ENCODE measurements at places on chromosomes 13 and 19.

DNA sequence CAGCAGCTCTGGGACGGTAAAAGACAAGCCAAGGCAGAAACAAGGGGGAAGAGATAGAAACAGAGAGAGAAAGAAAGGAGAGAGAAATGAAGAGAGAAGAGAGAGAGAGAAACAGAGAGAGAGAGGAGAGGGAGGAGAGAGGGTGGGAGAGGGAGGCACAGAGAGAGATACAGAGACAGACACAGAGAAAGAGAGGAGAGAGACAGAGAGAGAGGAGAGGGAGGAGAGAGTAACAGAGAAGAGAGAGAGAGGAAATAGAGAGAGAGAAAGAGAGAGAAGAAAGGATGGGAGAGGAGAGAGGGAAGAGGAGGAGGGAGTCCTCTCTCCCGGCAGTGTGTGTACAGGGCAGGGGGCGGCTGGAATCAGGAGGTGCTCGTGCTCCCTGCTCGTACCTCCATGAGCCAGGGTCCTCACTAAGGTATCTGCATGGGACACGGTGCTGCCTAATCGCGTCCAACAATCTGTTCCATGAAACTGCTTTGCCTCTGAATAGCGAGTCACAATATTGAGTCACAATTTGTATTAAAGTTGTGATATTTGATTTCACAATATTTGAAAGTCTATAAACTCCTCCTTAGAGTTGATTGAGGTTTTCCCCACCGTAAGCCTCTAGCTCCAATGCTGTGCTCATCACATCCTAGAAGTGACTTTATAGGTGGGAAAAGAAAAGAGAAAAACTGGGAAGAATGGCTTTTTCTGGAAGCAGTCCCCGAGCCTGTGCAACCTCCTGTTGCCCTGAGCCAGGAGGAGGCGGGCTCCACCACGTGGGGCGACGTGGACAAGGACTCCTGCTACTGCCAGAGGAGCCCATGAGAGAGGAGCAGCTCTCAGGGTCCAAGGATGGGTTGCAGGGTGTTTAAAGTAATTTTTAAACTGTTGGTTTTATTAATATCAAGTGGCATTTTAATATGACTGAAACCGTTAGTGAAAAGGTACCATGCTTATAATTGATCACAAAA is 81.7 kb upstream of the ARHGEF7 start:
- no peak for DNase-seq

- peak; percentile 86 for DNase-seq
Observed at GRCh38 chr13:34349091-34349722, 531.3 kb downstream of the RFC3 start.

DNA sequence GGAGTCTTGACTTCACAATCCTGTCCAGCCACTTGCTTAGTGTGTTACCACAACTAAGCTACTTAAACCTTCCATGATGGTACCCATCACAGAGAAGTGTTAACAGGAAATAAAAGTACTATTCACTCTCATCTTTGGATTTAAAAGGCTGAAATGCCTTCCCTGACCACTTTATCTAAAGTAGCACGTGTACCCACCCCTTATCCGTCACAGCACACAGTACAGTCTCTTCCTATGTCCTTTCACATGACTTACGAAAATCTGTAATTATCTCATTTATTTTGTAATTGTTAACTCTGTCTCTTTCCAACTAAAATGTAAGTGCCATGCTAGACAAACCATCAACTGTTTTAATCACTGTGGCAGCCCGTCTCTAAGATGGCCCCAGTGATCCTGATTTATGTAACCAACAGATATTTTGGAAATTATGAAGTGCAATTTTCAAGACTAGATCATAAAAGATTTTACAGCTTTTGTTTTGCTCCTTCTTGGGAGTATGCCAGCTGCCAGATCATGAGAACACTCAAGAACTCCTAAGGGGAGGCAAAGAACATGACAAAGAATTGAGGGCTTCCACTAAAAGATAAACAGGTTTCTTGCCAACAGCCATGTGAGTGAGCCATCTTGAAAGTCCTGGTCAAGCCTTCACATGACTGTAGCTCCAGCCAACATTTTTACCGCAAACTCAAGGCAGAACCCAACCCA is 44.9 kb downstream of the DIAPH3 start:
- no peak for DNase-seq

- peak; percentile 94 for DNase-seq
Observed at GRCh38 chr19:18428787-18429674, 8.9 kb downstream of the ISYNA1 start.

DNA sequence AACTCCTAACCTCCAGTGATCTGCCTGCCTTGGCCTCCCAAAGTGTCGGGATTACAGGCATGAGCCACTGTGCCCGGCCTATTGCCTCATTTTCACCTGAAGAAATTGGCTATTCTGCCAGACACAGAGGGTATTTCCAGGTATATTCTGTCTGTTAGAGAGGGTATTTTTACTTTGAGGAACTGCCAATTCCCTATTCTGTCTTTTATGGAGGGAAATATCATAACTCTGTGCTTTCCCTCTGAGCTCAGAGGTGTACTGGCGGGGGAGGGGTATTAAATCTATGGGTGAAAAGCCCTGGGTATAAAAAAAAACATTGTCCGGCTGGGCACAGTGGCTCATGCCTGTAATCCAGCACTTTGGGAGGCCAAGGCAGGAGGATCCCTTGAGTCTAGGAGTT is 24.8 kb downstream of the TSKS start:
- DNase-seq: no peak

DNA sequence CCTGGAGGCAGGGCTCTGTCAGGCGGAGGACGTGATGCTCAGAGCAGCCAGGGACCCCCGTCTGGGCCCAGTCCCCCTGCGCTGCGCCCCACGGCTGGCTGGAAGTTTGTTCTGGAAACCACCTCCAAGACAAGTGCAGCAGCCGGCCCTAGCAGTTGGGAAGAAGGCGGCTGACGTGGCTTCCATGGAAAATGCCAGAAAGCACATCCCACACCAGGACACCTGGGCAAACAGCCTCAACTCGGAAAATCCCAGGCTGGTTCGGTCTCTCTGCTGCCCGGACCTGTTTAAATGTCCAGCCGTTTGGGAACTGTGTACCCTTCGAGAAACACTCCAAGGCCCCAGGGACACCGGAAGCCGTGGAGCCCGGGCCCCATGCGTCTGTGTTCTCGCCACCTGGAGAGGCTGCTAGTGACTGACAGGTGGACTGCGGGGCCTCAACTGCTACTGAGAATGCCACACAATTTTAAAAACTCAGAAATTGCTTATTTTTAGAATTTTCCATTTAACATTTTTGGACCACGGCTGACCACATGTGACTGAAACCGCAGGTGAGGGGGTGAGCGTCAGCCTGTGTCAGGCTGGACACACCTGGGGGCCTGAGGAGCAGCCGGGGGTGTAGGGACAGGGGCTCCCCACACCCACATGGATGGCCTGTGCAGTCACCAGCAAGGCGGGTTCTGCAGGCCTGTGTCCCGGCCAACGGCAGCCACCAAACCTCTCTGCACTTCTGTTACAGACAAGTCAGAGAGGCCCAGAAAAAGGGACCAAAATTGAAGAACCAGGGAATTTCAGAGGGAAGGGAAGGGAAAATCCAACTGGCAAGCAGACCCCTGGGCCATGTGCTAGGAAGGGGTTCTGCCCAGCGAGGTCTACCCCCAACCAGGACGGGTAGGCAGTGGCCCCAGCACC is 31.7 kb downstream of the RASA3 start:
- DNase-seq: peak; percentile 20

GRCh38 chr13:19634256-19634740 is 839 bp downstream of the MPHOSPH8 start:
- DNase-seq: peak; percentile 51

DNA sequence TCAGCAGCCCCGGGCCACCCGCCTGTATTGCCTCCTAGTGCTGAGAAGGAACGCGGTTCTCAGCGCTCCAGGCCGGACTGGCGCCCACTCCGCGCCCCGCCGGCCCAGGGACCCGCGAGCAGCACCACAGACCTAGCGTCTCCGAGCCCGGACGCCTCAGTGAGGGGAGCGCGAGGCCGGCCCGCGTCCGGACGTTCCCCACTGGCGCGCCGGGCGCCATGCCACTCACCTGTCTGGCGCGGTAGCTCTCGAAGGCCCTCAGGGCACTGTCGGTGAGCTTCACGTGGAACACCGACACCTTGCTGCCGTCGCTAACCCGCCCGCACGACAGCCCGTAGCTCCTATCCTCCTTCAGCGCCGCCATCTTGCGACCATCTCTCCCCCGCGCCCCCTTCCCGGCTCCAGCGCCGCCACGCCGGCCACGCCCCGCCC is at the start of gene ELL:
Gene ELL, minus strand, starts transcription at position 379 of the 432 bp plus-strand sequence. Its CDS starts 15 bp downstream, at position 364.
- DNase-seq: no peak

- DNase-seq: peak; percentile 79
Observed at GRCh38 chr13:20197361-20197834, 4.7 kb upstream of the GJB2 start.

DNA sequence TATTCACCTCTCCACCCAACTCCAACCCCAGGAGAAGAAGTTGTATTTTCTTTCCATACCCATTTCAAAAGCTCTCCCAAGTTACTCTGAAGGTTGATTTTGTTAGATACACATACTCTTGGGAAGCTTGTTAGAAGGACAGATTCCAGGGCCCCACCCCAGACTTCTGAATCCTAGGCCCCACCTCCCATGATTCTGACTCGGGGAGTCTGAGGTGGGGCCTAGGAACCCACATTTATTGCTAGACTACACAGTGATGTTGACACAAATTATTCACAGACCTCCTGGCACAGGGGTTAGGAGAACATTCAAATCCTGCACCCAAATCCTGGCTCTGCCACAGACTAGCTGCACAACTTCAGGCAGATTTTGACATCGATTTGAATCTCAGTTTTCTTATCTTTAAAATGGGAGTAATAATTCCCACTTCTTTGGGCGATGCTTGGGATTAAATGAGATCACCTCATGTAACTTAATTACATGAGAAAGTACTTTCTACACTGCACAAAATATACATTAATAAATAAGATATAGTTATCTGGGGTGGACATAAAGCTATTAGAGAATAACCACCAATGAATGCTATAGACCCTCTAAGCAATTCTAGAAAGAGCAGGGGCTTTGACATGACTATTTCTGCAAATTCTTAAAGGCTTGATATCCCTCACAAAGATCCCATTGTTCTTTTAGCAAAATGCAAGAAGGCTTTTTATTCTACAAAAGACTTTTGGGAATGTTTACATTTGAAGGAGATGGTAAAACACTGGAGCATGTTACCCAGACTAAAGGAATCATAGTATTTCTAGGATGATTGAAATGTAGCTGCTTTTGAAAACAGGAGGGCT is 18.0 kb downstream of the MBNL2 start:
- no peak for DNase-seq

- DNase-seq: no peak
Observed at GRCh38 chr19:38036707-38037611, 130.0 kb downstream of the SIPA1L3 start.

GRCh38 chr19:31960474-31960873 is 384.9 kb upstream of the ZNF507 start:
- no peak for DNase-seq

GRCh38 chr13:77333594-77333993 is 6.7 kb upstream of the MYCBP2 start:
- DNase-seq: no peak

DNA sequence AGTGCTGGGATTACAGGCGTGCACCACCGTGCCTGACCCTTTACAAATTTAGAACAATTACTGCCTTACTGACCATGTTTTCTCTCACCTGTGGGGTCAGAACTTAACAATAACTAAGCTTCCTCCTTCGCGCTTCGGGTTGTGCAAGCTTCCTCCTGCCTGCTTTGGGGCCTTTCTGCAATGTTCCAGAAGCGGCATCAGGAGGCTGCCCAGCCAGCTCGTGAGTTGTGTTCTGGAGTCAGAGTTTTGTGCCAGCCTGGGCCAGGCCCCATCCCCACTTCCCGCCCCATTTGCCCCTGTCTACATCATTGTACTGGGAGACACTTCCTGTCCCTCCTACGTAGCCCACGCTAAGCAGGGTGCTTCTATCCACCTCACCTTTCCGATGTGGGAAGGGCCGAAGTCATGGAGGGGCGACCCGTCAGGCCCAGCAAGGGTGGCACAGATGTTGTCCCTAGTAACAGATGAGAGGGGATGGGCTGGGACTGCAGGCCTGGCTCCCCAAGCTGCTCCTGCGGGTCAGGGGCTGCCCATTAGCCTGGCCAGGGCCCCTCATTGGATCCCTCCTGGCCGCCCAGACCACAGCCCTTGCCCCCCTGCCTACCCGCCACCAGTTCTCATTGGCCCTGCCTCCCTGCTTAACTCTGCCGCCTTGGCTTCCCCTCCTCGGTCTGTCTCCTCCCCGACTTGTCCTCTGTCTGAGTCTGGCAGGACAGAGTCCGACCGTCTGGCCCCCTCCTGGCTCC is 13.4 kb downstream of the UHRF1 start:
- no peak for DNase-seq

- peak; percentile 90 for DNase-seq
Observed at GRCh38 chr19:12847159-12848139, 9.1 kb downstream of the MAST1 start.

DNA sequence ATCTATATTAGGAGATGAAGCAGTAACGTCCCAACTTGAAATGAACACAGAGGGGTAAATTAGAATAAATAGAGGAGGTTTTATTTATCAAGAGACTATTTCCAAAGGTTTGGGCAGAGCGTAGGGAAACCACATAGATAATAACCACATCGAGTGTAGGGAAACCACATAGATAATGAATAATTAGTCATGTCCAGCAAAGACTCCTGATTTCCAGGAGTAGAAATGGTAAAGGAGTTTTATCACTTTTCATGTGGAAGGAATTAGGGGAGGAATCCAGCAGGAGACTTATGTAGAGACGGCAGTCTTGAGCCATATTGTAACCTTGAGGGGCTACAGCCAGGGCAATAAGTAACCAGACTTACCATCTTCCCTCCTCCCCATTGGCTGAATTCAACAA is 136.3 kb upstream of the CSNK1A1L start:
- no peak for DNase-seq

GRCh38 chr13:66492479-66492878 is 737.7 kb downstream of the PCDH9 start:
- peak; percentile 67 for DNase-seq

DNA sequence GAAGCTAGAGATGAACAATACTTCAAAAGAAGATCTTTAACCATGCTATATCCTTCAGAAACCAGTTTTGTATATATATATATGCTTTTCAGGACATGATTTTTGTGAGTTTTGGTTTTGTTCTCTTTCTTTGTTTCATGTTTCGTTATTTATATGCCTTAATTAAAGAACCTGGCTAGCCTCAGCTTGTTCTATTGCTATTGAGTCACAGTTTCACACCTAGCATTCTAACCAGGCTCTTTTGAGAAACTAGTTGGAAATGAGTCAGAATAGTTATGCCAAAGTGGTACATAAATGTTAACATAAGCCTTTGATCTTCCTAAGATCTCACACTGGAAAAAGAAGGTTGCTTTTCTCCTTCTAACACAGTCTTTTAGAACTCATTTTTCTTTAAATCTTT is 1925.2 kb downstream of the OLFM4 start:
- no peak for DNase-seq

DNA sequence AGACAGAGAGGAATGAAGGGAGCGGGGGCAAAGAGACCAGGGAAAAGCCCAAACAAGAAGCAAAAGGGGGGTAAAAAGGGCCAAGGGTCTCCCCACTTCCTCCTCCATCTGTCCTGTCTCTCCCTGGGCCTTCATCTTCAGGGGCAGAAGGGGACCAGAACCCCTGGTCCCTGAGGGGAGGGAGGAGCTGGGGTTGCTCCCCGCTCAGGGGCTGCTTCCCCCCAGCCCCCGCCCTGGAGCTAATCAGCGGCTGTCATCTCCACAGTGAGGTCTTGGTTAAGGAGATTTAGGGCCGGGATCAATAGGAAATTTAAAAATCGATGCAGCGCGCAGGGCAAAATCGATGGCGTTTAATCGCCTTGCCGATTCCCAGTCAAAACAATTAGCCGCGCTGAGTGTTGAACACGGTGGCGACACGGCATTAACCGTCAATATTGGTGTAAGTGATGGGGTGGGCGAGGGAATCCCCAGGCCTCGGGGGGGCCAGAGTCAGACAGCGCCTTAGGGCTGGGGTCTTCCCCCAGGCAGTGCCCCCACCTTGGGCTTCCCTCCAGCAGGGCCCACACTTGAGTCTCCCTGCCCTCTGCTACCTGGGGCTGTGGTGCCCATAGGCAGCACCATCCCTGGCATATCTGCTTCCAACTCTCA is 29.5 kb upstream of the POU2F2 start:
- no peak for DNase-seq
